ENCODE measurements at places on chromosomes 5 and 9.
A peak's percentile ranks its signal among the peaks of the same experiment; 100 is the strongest.

- DNase-seq: no peak
Observed at GRCh38 chr5:30368064-30368463, 825.4 kb upstream of the CDH6 start.

DNA sequence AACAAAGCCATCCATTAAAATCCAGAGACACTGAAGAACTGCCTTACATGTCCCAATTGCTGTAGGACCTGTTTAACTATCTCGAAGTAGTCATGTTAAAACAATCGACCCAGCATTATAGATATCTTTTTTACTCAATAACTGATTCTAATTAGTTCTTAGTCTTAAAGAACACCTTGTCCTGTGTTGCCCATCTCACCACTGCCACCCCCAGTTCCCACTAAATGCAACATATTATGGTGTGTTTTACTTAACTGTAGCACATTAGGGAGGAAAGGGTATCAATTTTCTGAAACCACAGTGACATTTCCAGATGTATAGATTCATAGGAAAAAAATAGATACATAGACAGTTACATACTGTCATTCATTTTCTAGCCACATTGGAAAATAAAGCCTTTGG lies 221.2 kb downstream of the MEF2C start:
- DNase-seq: no peak

GRCh38 chr9:78030296-78030552 lies 1.4 kb downstream of the GNAQ start:
- peak; percentile 47 for DNase-seq

- no peak for DNase-seq
Observed at GRCh38 chr9:80498001-80498555, 926.3 kb downstream of the TLE4 start.

DNA sequence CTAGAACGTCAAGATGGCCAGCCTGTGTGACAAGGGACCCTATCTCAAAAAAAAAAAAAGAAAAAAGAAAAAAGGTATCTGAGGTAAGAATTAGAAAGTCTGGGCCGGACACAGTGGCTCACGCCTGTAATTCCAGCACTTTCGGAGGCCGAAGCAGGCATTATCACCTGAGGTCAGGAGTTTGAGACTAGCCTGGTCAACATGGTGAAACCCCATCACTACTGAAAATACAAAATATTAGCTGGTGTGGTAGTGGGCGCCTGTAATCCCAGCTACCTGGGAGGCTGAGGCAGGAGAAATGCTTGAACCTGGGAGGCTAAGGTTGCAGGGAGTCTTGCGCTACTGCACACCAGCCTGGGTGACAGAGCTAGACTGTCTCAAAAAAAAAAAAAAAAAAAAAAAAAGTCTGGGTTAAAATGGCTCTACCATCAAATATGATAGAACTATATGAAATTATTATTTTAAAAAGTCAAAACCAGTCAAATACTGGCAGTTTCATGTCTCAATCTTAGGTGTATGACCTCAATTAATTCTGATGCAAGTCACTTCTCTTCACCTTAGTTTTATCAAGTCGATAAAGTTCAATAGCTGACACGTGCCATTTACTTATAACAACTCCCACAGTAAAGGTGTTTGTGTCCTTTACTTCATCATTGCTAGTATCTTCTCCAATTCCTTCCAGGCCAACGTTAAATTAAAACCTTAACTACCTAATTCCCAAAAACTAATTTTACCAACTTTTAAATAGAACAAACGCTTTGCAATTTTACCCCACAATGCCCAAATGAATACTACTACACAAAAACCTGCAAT lies 1.1 kb downstream of the RPS23 start:
- no peak for DNase-seq

GRCh38 chr9:2816476-2817141 lies 27.3 kb downstream of the PUM3 start:
- no peak for DNase-seq

GRCh38 chr9:13228431-13228830 lies 51.1 kb downstream of the MPDZ start:
- DNase-seq: no peak

- DNase-seq: peak; percentile 3
Observed at GRCh38 chr9:13963005-13963653, 350.8 kb downstream of the NFIB start.

GRCh38 chr5:142011572-142012185 lies 1.1 kb downstream of the GNPDA1 start:
- DNase-seq: no peak

DNA sequence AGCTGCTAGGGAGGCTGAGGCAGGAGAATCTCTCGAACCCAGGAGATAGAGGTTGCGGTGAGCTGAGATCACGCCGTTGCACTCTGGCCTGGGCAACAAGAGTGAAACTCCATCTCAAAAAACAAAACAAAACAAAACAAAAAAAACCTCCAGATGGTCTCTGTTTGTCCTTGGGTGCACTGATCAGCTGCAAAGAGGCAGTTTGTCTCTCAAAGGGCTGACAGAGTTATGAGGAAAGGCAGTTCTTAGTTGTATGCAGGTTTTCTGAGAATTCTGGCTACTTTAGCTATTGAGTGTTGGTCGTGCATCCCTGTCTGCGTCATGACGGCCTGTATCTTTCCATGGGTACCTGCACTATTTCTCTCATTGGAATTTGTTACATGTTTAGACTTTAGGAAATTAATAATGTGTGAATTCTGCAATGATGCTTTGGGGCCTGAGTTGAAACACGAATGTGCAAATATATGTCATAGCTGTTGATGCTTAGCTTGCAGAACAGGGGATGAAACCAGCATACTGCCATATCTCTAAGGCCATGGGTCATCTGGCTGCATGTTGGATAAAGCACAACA lies 18.2 kb downstream of the OR2S2 start:
- no peak for DNase-seq

DNA sequence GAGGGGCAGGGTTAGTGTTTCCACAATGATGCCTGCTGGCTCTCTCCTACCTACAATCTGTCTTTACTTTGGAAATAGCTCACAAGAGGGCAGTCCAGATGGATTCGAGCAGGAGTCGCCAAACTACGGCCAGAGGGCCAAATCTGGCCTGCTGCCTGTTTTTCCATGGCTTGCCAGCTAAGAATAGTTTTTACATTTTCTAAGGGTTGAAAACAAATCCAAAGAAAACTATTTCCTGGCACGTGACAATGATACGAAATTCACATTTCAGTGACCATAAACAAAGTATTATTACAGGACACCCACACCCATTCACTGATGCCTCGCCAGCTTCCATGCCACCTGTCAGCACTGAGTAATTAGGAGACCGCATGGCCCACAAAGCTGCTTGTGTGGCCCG lies 162.9 kb upstream of the WWC1 start:
- DNase-seq: peak; percentile 18

DNA sequence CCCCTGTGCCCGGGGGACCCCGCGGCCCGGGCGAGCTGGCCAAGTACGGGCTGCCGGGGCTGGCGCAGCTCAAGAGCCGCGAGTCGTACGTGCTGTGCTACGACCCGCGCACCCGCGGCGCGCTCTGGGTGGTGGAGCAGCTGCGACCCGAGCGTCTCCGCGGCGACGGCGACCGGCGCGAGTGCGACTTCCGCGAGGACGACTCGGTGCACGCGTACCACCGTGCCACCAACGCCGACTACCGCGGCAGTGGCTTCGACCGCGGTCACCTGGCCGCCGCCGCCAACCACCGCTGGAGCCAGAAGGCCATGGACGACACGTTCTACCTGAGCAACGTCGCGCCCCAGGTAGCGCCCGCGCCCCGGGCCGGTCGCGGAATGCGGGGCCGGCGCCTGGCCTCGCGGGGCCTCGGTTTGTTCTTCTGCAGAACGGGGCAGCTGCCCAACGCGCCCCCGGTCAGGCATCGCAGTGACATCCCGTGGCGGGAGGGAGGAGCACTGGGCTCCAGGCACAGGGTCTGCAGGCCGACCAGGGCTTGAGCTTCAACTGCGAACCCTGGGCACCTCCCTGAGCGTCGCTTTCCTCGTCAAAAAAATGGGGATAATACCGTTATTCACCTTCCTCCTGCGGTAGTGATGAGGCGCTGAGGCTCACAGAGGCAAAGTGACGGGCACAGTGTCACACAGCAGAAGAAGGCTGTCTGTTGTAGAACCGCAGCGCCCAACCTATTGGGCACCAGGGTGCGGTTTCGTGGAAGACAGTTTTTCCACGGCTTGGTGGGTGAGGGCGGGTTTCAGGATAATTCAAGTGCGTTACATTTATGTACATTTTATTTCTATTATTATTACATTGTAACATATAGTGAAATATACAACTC lies 777 bp downstream of the ENDOG start:
- DNase-seq: peak; percentile 53

- DNase-seq: no peak
Observed at GRCh38 chr9:137256856-137257255, 1.7 kb downstream of the NELFB start.

DNA sequence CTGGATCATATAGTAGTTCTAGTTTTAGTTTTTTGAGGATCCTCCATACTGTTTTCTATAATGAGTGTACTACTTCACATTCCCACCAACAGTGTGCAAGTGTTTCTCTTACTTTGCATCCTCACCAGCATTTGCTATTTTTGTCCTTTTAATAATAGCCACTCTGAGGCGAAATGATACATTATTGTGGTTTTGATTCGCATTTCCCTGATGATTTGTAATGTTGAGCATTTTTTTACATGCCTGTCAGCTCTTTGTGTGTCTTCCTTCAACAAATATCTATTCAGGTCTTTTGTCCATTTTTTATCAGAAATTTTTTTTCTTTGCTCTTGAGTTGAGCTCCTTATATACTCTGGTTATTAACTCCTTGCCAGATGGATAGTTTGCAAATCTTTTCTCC lies 114.0 kb downstream of the ADAMTSL1 start:
- no peak for DNase-seq

DNA sequence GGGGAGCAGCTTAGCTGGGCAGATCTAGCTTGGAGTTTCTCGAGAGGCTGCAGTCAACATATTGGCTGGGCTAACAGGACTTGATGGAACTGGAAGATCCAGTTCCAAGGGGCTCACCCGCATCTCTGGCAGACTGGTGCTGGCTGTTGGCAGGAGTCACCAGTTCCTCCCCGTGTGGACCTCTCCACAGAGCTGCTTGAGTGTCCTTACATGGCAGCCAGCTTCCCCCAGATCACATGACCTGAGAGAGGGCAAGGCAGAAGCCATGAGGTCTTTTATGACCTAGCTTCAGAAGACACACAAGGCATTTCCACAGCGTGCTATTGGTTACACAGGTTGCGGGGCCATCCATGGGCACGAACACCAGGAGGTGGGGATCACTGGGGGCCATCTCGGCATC lies 26.4 kb upstream of the RXRA start:
- DNase-seq: no peak

DNA sequence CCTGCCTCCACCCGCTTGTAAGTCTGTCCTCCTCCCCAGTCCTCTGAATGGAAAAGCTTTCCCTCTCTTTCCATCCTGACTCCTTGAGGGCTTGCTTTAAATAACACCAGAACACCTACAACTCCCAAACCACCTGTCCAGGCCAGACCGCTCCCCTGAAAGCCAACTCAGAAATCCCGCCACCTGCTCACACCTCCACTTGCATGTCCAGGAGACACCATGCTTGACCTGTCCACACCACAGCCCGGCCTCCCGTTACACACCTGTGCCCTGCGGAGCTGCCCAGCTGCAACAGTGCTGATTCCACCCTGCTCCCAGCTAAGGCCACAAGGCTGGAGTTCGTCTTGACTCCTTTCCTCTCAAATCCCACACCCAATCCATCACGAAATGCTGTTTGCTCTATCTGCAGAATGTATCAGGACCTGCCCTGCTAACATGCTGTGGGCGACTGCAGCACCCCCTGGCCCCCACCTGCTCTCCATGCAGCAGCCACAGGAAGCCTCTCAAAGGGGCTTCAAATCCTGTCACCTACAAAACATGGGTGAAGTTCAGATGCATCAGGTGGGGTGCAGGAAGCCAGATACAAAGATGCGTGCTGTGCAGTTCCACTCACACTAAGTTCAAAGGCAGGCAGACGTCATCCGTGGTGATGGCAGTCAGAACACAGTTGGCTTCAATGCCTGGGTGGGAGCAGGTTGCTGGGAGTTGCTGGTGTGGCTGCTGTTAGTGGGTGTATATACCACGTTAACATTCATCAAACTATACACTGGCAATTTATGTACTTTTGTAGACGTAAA lies 166.0 kb downstream of the ROR2 start:
- no peak for DNase-seq

GRCh38 chr5:123273095-123273494 lies 150.1 kb downstream of the CEP120 start:
- DNase-seq: no peak

GRCh38 chr9:5817862-5818261 lies 15.1 kb downstream of the ERMP1 start:
- no peak for DNase-seq

DNA sequence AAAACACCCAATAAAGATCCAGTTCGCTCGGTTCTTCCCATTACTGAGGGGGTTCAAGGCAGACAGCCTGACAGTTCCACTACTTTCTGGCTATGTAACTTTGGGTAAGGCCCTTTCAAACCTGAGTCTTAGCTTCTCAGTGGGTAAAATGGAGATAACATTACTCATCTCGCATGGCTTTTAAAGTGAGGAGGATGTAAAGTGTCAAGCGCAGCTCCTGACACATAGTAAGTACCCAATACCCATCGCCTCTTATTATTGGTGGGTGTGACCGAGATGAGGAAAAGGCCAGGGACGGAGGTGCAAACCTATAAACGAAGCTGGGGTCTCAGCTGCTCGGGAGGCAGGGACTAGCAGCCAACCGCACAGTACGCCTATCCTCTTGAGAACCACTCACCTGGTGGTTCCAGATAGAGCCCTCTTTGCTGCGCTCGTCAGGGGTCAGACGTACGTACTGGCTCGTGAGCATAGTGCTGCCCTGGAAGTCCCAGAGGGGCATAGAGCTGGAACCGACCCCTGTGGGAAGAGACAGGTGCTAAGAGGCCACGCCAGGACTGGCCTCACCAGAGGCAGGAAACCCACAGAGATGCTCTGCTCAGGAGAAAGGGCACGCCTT lies 584 bp downstream of the LMAN2 start:
- no peak for DNase-seq

DNA sequence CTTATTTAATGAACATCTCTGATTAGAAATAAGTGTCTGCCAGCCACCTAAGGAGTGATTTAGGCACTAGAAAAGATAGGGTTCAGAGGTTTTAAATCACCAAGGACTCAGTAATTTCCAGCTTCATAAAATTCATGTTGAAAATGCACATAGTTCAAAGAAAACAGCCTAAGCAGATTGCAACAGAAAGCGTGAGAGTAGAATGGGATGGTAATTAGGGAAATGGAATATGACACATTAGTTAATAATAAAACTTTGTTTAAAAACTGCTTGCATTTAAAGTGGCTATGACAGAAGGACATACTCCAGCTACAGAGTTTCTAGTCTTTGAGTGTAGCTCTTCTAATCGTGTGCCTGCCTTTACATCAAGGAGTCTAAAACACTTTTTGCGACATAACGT lies 490.8 kb downstream of the TLE4 start:
- no peak for DNase-seq

- DNase-seq: no peak
Observed at GRCh38 chr5:1755321-1755949, 44.2 kb downstream of the MRPL36 start.

GRCh38 chr5:113546703-113547183 lies 33.2 kb downstream of the YTHDC2 start:
- DNase-seq: no peak

GRCh38 chr5:155767470-155767869 lies 559.5 kb upstream of the SGCD start:
- DNase-seq: no peak

- DNase-seq: no peak
Observed at GRCh38 chr5:134288610-134289009, 62.7 kb upstream of the PPP2CA start.
